ENCODE measurements at places on chromosomes 1 and 21.

GRCh38 chr1:235712812-235713211 is 63.2 kb upstream of the GNG4 start:
- no peak for DNase-seq

- DNase-seq = no peak
Measured at GRCh38 chr1:155971910-155972809, 6.2 kb downstream of the ARHGEF2 start.

DNA sequence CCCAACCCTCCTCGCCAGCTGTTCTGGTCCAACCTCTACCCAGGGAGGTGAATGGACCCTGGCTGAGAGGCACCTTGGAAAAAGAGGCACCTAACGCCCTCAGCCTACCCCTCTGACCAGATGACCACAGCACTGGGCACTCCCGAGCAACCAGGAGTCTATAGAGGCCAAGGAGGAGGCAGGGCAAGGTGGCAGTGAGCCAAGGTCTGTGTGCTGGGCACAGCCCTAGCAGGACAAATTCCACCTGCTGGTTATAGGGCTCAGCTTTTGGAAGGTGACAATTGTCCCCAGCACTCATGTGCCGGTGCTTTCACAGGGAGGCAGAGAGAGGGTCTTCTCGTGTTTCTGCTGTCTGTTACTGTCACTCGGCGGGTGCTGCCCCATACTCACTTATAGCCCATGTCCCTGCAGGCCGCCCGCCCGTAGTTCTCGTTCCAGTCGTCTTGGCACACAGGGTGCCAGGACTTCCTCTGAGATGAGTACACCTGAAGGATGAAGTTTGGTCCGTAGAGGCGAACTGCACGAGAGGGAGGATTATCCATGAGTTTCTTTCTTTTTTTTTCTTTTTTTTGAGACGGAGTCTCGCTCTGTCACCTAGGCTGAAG is 27.8 kb downstream of the TMPRSS2 start:
- no peak for DNase-seq

DNA sequence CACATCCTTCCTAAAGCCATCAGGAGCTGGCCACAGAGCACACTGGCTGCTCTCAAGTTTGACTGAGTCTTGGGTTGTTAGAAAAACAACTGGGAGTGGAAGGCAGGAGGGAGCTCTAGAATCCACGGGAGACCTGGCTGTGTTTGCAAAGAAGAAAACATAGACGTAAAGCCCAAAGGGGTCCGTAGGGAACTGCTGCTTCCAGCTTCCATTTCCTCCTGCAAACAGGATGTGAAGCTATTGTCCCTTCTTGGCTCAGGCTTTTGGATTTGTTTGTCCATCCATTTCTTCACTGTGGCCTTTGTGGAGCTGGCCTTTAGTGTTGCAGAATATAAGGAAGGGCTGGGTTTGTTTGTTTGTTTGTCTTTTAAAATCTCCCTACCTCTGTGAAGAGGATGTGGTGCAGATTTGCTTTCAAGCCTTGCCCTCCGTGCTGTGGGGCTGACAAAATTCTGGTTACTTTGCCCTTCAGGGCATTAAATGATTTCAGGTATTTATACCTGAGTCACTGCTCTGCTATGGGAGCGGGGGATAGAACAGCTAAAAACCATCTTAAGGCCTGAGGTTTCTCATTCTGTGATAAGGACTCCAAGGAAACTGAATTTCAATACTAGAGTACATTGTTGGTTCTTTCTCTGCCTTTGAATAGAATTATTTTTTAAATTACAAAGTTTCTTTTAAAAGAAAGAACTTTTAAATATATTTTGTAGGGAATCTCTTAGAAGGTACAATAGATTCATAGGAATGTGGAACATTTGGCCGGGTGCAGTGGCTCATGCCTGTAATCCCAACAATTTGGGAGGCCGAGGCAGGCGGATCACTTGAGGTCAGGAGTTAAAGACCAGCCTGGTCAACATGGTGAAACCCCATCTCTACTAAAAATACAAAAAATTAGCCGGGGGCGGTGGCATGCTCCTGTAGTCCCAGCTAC is 74.3 kb downstream of the MPZL1 start:
- DNase-seq = peak; percentile 3

- DNase-seq = no peak
Measured at GRCh38 chr21:37636152-37636860, 269.7 kb downstream of the DYRK1A start.

DNA sequence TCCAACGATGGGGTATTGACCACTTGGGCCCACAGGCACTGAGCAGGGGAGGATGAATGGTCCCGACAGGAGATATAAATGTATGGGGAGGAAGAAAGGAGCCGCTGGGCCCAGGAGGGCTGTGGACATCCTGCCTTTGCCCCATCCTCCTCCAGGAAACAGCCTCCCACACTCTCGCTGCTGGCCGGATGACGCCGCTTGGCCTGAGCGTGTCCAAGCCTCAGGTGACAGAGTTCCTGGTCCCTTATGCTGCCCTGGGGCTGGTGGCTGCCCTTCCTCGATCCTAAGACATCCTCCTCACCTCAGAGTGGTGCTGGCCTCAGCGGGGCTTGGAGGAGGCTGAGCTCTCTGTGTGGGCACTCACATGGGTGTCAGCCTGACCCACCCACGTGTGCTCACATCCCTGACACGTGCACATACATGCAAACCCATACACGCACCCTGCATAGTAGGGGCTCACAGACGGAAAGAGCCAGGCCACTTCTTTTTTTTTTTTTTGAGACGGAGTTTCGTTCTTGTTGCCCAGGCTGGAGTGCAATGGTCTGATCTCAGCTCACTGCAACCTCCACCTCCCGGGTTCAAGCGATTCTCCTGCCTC is 5.9 kb upstream of the SERINC2 start:
- DNase-seq = no peak

DNA sequence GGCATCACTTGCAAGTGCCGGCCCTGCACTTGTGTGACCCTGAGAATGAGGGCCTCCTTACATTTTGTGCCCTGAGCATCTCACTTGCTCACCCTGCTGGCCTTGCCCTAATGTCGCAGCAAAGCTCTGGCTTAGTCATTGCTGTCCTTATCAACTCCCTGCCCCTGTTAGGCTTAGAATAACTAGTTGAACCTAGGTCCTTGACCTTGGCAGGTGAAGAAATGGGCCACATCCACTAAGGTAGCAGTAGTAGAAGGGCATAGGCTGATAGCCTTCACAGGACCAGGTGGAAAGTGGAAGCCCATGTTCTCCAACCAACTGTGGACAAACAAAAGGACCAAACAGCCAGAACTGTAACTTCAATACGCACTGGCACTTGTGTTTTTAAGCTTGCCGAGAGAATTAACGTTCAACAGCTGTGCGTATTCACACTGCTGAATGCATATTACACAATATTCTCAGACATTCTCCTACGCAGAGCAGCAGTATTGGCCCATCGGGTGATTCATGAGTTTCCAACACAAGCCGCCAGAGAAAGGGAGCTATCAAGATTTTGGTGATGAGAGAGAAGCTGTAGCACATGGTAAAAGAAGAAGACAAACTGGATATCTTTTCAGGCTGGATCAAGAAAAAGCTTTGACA is 27.7 kb upstream of the PTGFRN start:
- DNase-seq = no peak

DNA sequence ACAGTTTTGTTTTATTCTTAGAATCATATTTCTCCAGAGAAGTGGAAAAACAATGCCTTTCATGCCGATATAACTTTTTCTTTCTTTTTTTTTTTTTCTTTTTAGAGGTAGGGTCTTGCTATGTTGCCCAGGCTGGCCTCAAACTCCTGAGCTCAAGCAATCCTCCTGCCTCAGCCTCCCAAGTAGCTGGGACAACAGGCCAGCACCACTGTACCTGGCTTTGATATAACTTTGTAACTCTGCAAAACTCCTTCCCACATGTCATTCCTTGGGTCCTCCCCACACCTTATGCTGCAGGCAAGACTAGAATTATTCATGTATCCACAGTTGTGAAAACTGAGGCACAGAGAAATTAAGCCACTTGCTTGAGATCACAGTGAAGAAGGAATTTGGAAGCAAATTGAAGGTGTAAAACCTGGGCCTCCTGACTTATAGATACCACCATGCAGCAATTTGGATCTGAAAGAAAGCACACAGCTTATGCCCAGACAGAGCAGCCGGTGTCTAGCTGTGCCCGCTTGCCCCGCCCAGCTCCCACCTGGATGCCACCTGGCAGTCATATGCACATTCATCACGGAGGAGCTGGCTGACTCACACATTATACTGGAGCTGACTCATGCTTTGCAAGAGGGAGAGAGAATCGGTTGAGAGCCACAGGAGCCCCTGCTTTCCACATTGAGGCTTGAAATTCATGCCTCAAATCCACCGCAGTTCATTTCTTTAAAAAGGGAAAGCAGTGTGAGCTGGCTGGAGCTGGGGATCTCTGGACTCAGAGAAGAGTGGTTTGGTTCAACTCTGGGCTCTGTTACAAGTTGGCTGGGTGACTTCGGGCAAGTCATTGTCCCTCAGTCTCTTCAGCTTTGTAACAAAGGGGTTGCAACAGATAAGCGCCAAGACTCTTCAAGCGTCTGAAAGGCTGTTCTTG is 8.3 kb upstream of the SLC2A1 start:
- DNase-seq = peak; percentile 98

DNA sequence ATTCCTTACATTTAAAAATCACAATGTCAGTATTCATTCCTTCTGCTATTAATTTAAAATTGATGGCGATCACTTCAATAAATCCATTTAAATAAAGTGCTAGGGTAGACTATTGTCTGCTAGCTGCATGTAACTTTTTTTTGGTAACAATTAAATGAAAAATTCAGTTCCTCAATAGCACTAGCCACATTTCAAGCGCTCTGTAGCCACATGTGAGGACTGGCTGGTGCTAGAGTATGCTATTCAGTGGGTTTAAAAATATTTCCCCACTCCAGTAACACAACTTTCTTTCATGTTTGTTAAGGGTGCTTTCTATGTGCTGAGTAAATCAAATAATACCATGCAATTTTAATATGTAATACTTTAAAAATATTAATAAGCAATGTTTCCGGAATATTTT is 108.2 kb downstream of the LTN1 start:
- DNase-seq = no peak

GRCh38 chr21:38420140-38420539 is 78.1 kb downstream of the ERG start:
- DNase-seq = no peak

- no peak for DNase-seq
Measured at GRCh38 chr1:62435231-62436038, 1.4 kb upstream of the USP1 start.

- DNase-seq = peak; percentile 59
Measured at GRCh38 chr1:145845514-145846161, at the start of gene NUDT17. Gene NUDT17, plus strand, starts transcription at chr1:145845630. Its CDS starts 11 bp downstream, at chr1:145845641.

DNA sequence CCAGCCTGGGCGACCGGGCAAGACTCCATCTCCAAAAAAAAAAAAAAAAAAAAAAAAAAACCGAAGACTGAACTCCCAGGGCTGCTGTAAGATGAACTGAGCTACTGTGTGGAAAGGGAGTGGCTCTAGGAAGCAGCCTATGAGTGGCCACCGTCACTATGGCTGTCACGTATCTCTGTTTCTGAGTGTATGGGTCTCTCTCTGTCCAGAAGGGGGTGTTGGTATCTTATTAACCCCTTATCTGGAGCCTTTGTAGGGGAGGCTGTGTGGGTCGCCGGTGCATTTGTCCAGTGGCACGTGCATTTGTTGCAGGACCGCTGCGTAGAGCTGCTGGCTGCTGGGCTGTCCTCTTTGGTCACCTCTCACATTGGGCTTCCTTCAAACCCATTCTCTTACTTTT is 326.6 kb downstream of the CAMTA1 start:
- DNase-seq = no peak

DNA sequence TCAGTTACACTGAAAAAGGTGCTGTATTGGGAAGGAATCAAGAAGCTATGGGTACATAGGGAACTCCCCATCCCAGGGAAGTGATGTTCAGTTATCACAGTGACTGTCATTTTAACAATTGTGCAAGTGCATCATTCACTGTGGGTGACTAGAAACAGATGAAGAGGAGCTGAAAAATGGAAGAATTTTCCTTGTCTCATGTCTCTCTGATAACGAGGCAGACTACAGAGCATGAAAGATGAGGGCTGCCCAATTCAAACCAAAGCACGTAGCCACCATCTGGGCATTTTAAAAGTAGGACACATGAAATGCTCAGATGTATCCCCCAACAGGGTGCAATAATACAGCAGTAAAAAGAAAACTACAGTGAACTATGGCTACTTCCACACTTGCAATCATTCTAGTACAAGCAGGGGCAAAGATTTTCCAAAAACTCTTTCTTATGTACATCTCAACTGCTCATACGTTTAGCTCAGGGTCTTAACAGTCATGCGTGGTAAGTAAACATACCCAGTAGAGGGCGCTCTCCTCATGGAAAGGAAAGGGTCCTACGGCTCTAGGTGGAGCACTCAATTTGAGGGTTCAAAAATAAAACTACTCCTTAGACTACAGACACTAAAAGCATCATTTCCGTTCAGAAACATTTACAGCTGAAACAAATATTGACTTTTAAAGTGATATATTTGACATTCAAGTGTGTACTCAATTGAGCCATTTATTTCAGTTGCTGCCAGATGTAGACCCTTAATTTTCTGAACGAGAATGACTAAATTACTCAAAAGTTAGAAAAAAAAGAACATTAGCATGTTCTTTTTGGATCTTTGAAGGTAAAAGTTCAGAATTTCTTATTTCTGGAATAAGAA is 143.2 kb downstream of the KCTD3 start:
- peak; percentile 32 for DNase-seq

DNA sequence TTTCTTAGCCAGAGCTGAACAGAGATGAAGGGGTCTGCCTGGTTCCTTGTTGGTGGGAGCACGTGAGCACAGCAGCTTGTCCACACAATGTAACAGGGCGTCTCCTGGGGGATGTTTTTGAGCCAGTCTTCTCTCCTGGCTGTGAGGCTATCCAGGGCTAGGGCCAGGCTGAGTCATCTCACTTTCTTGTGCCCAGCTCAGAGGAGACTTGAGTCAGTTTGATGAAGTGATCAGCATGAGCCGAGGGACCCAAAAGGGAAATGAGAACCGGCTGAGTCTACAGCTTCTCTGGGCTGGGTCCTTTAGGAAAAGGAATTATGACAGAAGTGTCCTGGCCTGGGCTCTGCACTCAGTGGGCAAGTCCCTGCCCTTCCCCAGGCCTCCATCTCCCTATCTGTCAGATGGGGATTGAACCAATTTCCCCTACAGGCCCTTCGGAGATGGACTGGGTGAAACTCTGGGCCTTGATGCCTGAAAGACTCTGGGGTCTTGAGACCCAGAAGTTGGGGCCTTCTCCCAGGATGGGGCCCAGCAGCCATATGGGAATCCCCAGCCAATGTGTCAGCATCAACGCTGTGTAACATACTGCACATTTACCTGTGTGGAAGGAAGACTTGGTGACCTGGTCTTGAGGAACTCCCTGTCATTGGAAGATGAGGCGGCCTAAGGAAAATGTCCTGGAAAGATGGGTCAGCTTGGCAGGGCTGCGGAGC is 36.6 kb downstream of the DMRTB1 start:
- no peak for DNase-seq

GRCh38 chr1:12294076-12294475 is 64.2 kb downstream of the VPS13D start:
- DNase-seq = no peak

DNA sequence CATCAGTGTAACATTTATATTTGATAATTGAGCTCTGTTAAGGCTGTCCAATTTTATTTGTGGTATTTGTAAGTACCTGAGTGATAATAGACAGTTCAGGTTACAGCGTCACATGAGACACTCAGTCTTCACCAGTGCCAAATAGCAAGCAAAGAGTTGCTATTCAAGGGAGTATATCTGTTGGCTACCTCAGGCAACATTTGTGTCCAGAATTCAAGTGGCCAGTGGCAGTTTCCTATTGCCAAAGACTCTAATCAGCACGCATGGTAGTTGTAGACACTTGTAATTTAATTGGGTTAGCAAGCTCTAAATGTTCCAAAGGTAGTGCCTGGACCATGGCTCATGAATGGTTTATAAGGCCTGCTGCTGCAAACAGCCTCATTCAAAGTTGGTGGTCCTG is 1524.3 kb upstream of the B3GALT2 start:
- no peak for DNase-seq
